ENCODE measurements at places on chromosomes 6 and 20. TPM values are rescaled to one million over a fixed set of nuclear protein-coding genes. Genes with fewer than 3 reads are reported as not detected.

LY6G6C gene
- not detected for total RNA-seq

PROKR2 gene
- total RNA-seq, result not detected

ABHD16A gene
- total RNA-seq, result 19.9 TPM

SLC17A9 gene
- total RNA-seq, result 20.6 TPM

ZSCAN23 gene
- 2.0 TPM for total RNA-seq

IL20RA gene
- not detected for total RNA-seq

RUNX2 gene
- total RNA-seq, result 3.1 TPM

TINAG gene
- total RNA-seq, result not detected

CAP2 gene
- total RNA-seq, result not detected

IRAK1BP1 gene
- total RNA-seq, result 2.4 TPM
